ENCODE measurements at places on chromosomes 12 and 14. TPM values are rescaled to one million over a fixed set of nuclear protein-coding genes. Genes with fewer than 3 reads are reported as not detected.

PAPOLA gene
- 178 TPM for total RNA-seq

RPS6KL1 gene
- total RNA-seq, result 4.1 TPM

DNA sequence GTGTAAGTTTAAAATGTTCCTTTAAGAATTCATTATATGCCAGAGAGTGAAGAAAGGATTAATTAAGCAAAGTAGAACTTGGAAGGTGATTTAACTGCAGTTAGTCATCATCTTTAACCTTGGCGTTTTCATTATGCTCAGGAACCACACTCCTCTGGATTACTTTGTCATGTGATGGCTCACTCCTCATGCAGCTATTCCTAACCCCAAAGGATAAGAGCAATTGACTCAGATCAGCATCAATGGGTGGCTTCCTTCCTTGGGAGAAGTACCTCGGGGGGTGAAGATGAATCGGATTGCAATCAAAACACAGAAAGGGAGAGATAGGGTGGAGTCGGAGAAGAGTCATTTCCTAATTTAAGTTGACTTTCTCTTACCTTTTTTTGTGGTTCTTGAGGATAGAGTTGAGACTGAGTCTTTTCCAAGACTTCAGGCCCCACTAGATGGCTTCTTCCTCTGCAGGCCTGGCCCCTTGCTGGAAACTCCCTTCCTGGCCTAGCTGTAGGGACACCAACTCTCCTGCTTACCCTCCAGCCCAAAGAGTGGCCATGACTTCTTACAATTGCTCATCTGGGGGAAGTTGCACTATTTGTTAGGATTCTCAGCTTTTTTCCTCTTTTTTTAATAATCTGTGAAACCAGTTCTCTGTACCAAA lies 238.6 kb upstream of the DDHD1 start:
- DNase-seq, result no peak
- H3K4me1 ChIP-seq, result no peaks in the 10 kb centered on the region
- no peaks in the 10 kb centered on the region for H3K36me3 ChIP-seq
- no peak overlapping the region for H3K27ac ChIP-seq
- peaks cover 1% of the 10 kb centered on the region for H3K27me3 ChIP-seq

DNA sequence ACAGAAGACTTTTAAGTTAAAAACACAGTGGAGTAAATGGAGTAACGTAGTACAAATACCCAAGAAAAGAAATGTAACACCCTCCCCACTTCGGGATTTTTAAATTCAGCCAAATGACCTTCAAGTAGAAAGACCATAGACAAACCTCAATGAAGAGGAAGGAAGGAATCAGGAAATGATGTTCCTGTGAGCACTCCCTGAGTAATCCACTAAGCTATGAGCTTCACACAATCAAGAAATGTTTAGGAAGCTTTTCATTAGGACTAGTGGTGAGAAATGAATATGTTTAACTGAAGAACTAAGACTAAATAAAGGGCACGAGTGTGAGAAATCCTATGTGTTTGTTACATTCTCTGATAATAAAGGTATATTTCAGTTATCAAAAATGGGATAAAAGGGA lies 10.1 kb downstream of the TCL1A start:
- no peak overlapping the region for H3K4me3 ChIP-seq
- DNase-seq, result no peak
- peaks cover 22% of the 10 kb centered on the region for H3K27me3 ChIP-seq
- H3K4me1 ChIP-seq, result peaks cover 6% of the 10 kb centered on the region

GRCh38 chr12:457676-458075 lies 2.1 kb upstream of the B4GALNT3 start:
- peak; percentile 36 for DNase-seq
- H3K4me1 ChIP-seq, result peaks cover 16% of the 10 kb centered on the region
- peaks cover 36% of the 10 kb centered on the region for H3K27me3 ChIP-seq
- H3K27ac ChIP-seq, result no peak overlapping the region

CD69 gene
- 166 TPM for total RNA-seq

DNA sequence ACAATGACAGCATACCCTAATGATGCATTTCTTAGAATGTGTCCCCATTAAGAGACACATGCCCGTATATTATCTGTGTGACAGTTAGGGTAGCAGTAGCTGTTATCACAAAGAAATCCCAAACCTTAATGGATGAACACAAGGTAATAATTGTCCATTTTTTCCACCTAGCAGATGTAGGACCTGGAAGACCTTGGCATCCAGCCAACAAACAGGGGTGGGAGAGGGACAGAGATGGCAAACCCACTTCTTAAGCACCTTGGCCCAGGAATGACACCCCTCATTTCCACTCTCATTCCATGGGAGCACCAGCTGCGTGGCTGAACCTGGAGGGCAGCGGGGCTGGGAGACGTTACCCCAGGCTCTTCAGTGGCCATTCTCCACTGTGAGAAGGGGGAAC lies 679.0 kb downstream of the AACS start:
- H3K27ac ChIP-seq, result no peak overlapping the region
- H3K4me3 ChIP-seq, result no peak overlapping the region
- no peaks in the 10 kb centered on the region for H3K36me3 ChIP-seq
- H3K4me1 ChIP-seq, result no peaks in the 10 kb centered on the region

DNA sequence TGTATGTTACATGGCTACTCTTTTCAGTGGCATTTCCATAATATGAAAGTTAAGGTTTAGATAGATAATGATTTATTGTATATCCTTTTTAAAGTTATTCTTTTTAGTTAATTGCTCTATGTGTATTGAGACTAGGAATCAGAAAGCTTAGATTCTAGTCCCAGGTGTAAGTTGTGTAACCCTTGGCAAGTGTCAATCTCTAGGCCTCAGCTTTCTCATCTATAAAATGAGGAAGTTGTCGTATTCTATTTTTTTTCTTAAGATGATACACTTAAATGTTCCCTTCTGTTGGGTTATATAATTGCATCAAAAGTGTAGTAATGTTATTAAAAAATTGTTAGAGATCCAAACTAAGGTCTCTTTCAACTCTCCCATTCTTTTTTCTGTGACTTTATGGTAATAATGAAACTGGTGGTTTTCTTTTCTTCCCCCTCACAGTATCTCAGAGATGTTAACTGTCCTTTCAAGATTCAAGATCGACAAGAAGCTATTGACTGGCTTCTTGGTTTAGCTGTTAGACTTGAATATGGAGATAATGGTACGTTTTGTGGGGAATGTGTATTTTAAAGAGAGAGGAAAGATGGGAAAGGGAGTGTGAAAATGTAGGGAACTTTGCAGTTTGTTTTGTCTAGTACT lies 4.1 kb downstream of the RTRAF start:
- H3K27ac ChIP-seq, result peak overlapping the region; percentile 80
- H3K4me3 ChIP-seq, result no peak overlapping the region
- peaks cover 44% of the 10 kb centered on the region for H3K4me1 ChIP-seq
- peaks cover 42% of the 10 kb centered on the region for H3K36me3 ChIP-seq
- DNase-seq, result no peak

DNA sequence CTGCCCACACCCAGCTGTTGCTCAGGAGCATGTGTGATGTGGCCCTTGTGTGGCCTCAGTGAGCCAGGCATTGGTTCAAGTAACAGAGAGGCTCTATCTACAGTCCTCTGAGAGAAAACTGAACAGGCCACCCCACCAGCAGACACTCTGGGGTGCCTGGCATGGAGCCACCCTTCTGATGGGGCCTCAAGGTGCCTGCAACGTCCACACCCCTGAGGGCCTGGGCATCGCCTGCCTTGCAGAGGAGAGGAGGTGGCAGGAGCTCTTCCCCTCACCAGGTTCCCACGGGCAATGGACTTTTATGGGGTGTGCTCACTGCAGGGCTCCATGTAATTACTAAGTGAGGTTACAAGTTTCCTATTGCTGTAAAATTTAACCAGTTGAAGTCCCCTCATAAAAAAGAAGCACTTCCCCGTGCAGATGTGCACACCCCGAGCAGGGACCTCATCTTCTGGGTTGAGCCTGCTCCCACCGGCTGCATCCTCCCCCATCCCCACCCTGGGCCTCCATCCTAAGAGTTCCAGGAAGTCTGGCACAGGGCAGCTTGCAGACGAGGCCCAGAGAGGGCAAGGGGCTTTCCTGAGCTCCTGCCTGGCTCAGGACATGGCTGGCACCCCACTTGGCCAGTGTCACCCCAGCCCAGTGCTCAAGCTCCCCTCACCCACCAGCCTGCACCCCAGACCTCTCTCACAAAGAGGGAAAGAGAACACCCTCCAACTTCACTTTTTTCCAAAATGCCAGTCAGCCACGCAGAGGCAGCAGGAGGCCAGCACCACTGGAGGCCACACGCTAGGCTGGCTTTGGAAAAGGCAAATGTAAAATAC lies 270.4 kb upstream of the RTL1 start:
- DNase-seq, result no peak
- H3K27me3 ChIP-seq, result peaks cover 13% of the 10 kb centered on the region
- H3K4me3 ChIP-seq, result no peak overlapping the region
- no peaks in the 10 kb centered on the region for H3K36me3 ChIP-seq
- no peak overlapping the region for H3K27ac ChIP-seq

GRCh38 chr12:12717586-12718380 lies 615 bp downstream of the CDKN1B start:
- no peaks in the 10 kb centered on the region for H3K27me3 ChIP-seq
- H3K36me3 ChIP-seq, result peaks cover 52% of the 10 kb centered on the region
- DNase-seq, result peak; percentile 29
- peak overlapping the region; percentile 98 for H3K27ac ChIP-seq
- peak overlapping the region; percentile 86 for H3K4me3 ChIP-seq
- peaks cover 43% of the 10 kb centered on the region for H3K4me1 ChIP-seq

DNA sequence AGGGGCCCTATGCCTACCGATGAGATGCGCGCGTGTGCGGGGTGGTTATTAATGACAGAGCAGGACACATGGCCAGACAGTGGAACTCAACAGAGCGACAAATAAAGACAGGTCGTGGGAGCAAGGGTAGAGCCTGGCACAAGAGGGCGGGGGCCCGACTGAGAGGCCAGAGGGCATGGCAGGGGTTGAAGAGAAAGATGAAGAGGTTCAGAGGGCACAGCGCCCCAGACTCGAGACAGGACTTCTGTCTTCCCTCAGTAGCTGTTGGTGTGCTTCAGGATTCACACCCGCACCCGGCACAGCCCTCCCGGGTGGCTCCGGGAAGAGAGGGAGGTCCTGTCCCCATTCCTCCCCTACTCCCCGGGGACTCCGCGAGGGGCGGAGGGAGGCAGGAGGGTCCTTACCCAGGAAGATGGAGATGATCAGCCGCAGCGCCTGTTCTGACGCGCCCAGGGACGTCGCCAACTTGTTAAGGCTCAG lies 366 bp downstream of the LPCAT3 start:
- H3K4me1 ChIP-seq, result peaks cover 32% of the 10 kb centered on the region
- peak overlapping the region; percentile 96 for H3K4me3 ChIP-seq
- H3K36me3 ChIP-seq, result no peaks in the 10 kb centered on the region
- H3K27me3 ChIP-seq, result no peaks in the 10 kb centered on the region
- peak; percentile 51 for DNase-seq
- peak overlapping the region; percentile 89 for H3K27ac ChIP-seq

- H3K27me3 ChIP-seq, result no peaks in the 10 kb centered on the region
- no peaks in the 10 kb centered on the region for H3K36me3 ChIP-seq
- no peaks in the 10 kb centered on the region for H3K4me1 ChIP-seq
- no peak overlapping the region for H3K27ac ChIP-seq
Measured at GRCh38 chr12:83408851-83409250, 722.1 kb downstream of the TMTC2 start.

- no peak for DNase-seq
- no peak overlapping the region for H3K27ac ChIP-seq
- H3K27me3 ChIP-seq, result no peaks in the 10 kb centered on the region
- no peaks in the 10 kb centered on the region for H3K4me1 ChIP-seq
- H3K36me3 ChIP-seq, result no peaks in the 10 kb centered on the region
Measured at GRCh38 chr12:29769162-29769858, 14.4 kb downstream of the TMTC1 start.

GRCh38 chr12:113867258-113867657 lies 98.9 kb downstream of the RBM19 start:
- peaks cover 30% of the 10 kb centered on the region for H3K4me1 ChIP-seq
- no peaks in the 10 kb centered on the region for H3K27me3 ChIP-seq
- peaks cover 22% of the 10 kb centered on the region for H3K36me3 ChIP-seq
- DNase-seq, result no peak
- no peak overlapping the region for H3K4me3 ChIP-seq
- H3K27ac ChIP-seq, result no peak overlapping the region

- H3K4me3 ChIP-seq, result peak overlapping the region; percentile 79
- H3K27me3 ChIP-seq, result no peaks in the 10 kb centered on the region
- no peak for DNase-seq
- peak overlapping the region; percentile 96 for H3K27ac ChIP-seq
Measured at GRCh38 chr14:22508662-22509035, 80.4 kb downstream of the DAD1 start.

LRRC10 gene
- not detected for total RNA-seq

APOF gene
- not detected for total RNA-seq

ACOT4 gene
- 1.8 TPM for total RNA-seq

KRT2 gene
- total RNA-seq, result not detected

Measured in activated CD8-positive, alpha-beta T cell treated with anti-CD3 and anti-CD28 coated beads for 36 hours (primary cell).